Activated CD4-positive, alpha-beta T cell treated with anti-CD3 and anti-CD28 coated beads, Interleukin-2, amount 50 U/mL, for 48 hours (primary cell): ENCODE measurements at places on chromosomes 4 and X.
A peak's percentile ranks its signal among the peaks of the same experiment; 100 is the strongest.

- no peak for DNase-seq
Measured at GRCh38 chrX:41912923-41913322, 10.4 kb downstream of the CASK start.

DNA sequence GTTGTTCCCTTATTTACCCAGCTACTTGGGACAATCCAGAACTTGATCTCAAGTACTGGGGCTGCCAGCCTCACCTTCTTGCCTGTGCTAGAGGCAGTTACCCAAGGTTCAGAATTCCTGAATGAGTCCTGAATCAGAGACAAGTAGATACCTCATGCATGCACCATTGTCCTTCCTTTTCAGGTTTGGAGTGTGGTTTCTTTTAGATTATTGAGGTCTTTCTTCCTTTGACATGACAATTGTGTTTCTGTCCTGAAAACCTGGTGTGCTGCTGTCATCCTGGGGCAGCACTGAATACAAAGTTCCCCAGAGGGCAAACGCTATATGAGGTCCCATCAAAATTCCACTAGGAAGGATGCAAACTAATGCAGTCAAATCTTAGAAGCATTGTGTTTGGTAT, 3.5 kb downstream of the CXCL2 start:
- DNase-seq, result no peak

DNA sequence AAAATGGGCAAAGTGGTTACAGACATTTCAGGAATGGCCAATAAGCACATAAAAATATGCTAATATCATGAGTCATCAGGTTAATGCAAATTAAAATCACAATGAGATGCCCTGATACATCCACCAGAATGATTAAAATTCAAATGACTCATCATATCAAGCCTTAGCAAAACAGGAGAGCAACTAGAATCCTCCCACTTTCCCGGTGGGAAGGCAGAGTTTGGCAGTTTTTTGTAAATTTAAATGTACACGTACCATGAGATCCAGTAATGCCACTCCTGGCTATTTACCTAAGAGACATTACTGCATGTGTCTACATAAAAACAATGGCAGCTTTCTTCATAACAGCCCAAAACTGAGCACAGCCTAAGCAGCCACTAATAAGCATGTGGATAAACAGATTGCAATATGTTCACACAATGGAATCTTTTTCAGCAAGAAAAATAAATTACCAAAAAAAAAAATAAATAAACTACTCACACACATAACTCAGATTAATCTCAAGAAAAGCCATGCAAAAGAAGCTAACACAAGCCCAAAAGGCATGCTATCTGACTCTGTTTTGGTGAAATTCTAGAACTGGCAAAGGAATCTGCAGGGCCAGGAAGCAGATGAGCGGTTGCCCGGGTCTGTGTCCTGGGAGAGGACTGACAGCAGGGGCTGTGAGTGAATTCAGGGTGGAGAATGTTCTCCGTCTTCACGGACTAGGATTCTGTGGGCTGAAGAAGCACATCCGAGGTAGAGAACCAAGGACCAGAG, 48.8 kb downstream of the AFAP1 start:
- no peak for DNase-seq

GRCh38 chrX:104987063-104987462, 233.4 kb downstream of the TEX13A start:
- DNase-seq, result no peak

GRCh38 chrX:18674417-18674787, 2.5 kb upstream of the RS1 start:
- DNase-seq, result peak; percentile 17

- DNase-seq, result no peak
Measured at GRCh38 chrX:12240491-12240890, 102.2 kb downstream of the FRMPD4 start.

DNA sequence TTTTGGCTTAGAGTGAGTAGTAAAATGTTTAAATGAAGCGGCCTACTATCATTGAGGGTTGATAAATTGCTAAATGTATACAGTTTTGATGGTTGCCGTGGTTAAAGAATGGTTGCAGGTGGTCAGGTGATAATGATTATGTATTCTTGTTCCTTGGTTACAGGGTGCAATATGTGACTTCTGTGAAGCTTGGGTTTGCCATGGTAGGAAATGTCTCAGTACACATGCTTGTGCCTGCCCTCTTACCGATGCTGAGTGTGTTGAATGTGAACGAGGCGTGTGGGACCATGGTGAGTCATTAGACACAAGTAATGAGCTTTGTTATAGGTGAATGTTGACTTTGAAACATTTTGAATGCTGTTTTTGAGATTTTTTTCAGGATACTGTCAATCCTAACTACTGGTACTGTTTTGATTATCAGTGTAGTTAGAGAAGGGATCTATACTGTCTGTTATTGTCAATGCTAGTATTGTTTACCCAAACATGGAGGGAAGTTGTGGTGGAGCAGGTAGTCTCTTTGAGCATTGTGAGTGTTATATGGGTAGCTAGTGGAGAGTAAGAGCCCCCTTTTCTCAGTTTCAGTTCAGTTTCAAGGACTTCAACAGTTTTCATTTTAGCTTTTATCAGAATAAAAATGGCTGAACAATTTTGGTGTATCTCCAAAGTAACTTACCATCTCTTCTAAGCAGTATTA, 8.9 kb downstream of the ZNF330 start:
- no peak for DNase-seq

GRCh38 chrX:147737690-147738089, 174.0 kb upstream of the FMR1 start:
- DNase-seq, result no peak

GRCh38 chr4:160352637-160353036, 1249.8 kb downstream of the RAPGEF2 start:
- no peak for DNase-seq

- no peak for DNase-seq
Measured at GRCh38 chr4:78611215-78611558, 59.6 kb downstream of the ANXA3 start.

GRCh38 chr4:5137226-5137625, 85.9 kb downstream of the STK32B start:
- DNase-seq, result no peak

GRCh38 chr4:5355846-5356245, 304.6 kb downstream of the STK32B start:
- DNase-seq, result no peak

DNA sequence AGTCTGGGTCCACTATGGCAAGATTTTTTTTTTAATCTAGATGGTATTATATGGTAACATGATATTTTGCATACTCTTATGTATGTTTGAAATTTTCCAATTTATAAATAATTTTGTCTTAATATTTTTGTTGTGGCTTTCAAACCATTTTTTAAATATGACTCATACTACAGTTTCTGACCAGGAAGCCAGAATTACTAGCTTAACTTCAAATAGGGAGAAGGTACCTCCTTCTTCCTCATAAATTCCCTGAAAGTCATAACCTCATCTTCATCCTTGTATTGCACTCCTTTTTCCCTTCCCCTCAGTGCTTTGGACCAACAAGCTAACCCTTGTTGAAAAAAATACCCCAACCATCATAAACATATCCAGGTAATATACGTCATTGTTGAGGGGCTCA, 21.6 kb downstream of the ARAP2 start:
- no peak for DNase-seq

- DNase-seq, result no peak
Measured at GRCh38 chrX:397575-397974, 10.9 kb upstream of the PPP2R3B start.

DNA sequence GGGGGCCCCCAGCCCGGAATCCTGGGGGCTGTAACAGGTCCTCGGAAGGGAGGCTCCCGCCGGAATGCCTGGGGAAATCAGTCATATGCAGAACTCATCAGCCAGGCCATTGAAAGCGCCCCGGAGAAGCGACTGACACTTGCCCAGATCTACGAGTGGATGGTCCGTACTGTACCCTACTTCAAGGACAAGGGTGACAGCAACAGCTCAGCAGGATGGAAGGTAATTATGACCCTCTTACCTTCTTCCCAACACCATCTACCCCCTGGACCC, 1.0 kb downstream of the FOXO4 start:
- DNase-seq, result no peak

DNA sequence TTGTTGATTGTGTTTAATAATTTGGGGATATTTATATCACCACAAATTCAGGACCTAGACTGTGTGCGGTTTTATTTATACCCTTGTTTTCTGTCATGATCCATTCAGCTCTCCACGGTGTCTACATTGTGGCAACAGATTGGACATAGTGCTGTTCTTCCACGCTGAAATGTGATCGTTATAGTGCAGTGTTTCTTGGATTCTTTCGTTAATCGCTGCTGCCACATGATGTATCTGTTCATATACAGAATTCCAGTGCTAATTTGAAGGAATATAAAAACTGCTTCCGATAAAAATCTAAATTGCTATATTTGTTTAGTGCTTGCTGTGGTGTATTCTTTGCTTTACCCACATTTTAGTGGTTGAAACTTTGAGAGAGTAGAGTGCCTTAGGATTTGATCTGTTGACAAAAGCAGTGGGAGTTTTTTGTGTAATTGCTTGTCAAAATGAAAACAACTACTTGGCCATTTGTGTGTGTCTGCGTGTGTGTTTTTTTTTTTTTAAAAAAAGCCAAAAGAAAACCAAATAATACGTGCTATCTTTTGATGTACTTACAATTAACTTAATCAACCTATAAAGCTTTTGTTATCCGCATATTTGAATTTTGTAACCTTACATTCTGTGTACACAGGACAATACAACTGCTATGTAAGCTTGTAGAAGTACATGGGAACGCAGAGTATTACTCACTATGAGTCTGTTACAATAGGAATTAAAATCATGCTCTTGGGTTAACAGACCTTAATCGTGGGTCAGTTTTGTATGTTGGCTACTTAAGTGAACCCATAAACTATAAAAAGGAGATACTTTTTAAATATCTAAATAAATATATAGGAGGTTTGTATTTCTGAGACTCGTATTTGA, 353.3 kb downstream of the ARHGAP24 start:
- DNase-seq, result no peak

GRCh38 chr4:122900314-122900713, 22.1 kb downstream of the NUDT6 start:
- no peak for DNase-seq

DNA sequence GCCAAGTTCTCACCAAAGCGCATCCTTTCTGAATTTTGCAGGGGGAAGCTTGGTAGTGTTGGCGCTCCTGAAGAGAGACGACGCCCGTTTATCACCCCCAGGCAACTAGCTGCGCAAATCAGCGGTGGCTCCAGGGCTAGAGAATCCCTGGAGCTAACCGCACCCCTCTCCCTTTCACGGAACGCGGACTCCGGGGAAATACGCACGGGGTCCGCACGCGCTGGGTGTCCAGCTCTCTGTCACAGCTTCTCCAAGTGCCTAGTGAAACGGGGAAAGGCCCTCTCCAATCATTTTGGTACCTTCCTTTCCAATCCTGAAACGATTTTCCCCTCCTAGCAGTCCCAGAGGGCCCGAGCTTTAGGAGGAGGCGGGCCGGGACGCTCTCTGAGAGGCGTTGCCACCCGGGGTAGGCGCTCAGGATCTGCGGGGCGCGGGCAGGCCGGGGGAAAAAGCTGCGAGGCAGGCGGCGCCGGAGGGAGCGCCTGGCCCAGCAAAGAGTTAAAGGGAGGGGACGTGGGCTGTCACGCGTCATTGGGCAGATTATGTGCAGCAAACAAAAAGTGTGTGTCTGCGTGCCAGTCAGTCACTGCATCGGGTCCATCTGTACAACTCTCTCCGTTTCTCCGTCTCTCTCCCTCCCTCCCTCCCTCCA, at the start of gene PRDM8:
Gene PRDM8, plus strand, starts transcription at position 582 of the 652 bp plus-strand sequence. CDS start 2,578 bp downstream, outside the sequence.
- peak; percentile 26 for DNase-seq

DNA sequence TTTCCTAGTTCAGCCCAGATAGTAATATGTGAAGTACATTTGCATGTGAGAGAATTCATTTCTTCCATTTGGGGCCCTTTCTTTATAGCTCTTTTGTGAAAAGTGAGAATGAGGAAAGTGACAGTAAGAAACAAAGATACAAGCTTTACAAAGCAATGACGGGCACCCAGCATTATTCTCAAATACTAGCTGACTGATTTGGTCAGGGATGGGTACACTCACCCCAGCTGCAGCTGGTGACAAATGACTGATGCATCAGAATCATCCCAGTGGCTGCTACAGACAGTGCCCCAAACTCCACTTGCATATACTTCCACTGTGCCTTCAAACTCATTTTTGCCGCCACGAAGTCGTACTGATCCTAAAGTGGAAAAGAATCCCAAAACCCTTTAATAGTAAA, 14.8 kb downstream of the PRSS12 start:
- no peak for DNase-seq

GRCh38 chr4:131430302-131430701, 1718.8 kb upstream of the PCDH10 start:
- DNase-seq, result no peak

DNA sequence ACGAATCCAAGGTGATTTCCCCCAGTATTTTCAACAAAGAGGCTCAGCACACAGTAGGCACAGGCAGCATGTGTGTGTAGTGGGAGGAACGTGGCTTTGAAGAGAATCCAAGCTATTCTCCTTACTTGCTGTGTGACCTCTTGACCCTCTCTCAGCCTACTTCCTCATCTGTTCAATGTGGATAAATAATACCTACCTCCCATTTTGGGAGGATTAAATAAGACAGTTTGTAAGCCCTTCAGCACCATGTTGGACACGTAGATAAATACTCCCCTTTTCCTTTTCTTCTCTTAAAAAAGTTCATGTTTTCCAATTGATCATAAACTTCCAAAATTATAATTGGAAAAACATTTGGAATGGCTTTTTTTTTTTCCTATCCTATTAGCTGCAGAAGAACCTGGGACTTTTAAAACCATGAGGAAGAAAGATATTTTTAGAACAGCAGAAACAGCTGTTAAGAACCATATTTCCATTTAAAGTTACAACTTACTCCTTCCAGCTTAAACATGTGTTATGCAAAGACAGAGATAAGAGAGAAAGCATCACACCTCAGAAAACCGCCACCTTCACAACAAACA, 56.1 kb upstream of the TMEM131L start:
- DNase-seq, result no peak

DNA sequence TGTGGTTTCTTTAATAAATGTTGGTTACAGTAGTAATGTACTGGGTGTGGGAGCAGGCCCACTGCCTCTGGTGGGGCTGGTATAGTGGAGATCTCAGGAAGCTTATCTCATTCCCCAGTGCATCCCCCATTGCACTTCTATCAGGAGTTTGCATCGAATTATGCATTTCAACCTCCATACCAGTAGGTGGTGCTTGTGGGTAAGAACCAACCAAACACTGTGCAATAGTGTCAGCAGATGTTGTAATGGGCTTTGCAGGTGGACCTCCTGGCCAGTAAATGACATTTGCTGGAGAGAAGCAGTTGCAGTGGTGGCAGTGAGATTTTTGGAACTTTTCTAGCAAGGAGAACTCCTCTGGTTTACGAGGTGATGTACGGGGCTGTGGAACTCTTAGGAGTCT, 150.6 kb downstream of the POU3F4 start:
- no peak for DNase-seq

- DNase-seq, result no peak
Measured at GRCh38 chr4:80199004-80199560, 1.8 kb downstream of the PRDM8 start.

DNA sequence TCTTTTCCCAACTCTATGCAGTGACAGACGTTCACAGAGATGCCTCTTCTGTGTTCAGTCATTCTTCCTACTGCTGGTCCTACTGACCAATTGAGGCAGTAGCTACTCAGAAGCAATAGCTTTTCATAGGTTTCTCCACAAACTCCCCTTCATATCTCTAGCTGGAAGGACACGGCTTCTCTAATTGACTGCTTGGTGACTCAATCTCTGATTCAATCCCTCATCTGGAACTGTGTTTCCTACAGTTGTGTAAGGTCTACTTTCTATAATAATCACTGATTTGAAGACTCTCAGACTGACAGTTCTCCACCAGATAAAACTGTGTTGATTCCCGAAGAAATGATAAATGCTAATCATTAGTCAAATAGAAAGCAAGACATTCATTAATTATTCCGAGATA, 111.5 kb downstream of the DTHD1 start:
- DNase-seq, result no peak

GRCh38 chrX:358651-359143, 28.0 kb downstream of the PPP2R3B start:
- no peak for DNase-seq
